EH (cell line): ENCODE measurements at places on chromosomes 1 and 21.

GRCh38 chr1:14538335-14538734 lies 60.1 kb upstream of the KAZN start:
- DNase-seq: no peak

GRCh38 chr1:60571811-60572210 lies 498.2 kb upstream of the C1orf87 start:
- peak; percentile 28 for DNase-seq

GRCh38 chr1:5393603-5394002 lies 598.6 kb downstream of the NPHP4 start:
- DNase-seq: no peak

DNA sequence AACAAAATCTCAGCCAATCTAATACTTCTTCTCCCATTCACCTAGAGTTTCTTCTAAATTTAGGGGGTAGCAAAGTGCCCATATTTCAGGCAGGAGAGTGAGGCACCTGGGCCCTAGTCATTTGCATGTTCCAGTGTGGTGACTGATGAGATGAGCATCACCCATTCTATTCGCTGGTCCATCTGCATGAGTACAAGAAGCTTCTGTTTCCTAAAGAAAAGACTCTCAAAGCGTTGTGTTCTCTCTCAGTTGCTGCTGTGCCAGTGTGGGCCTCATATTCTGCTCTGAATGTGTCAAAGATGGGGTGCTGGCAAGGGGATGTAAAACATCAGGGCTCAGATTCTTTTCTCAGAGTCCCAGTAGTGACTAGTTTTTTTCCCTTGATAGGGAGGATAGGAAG lies 16.1 kb upstream of the DPYD start:
- DNase-seq: no peak

- DNase-seq: no peak
These were observed 41.1 kb downstream of the CACHD1 start for GRCh38 chr1:64511044-64511443.

DNA sequence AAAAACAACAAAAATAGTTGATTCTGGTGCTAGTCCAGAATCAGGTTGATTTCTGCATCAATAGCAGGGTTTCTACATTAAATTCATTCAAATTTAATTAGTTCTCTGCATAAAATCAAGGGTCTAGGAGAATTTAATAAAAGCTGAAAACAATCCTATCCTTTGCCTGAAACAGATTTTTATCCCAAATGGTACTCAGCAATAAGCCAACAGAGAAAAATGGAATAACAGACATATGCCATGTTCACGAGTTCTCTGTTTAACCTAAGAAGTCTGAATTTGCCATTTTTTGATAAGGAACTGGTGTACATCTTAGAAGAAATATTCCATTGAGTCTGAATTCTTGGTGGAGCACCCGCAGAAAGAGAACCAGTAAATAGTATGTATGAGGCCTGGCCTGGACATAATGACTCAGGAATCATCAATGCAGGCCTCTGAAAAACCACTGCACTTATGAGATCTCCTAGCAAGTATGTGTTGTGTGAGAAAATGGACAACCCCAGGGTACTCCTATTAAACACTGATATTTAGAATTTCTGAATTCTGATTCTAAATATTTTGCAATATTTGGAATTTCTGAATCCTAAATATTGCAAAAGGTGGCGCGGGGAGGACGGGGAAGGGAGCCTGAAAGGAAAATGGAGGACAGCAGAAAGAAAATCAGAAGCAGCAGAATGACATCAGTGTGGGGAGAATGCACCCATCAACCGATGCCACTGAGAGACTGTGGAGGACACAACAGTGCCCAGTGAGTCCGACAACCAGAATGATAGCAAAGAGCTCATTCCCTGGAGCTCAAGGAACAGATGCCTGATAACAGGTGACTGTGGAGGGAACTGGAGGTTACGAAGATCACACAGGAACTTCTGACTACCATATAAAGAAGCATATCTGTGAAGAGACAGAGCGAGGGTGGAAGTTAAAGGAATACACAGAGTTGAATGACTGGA lies 97.6 kb downstream of the APP start:
- peak; percentile 83 for DNase-seq

DNA sequence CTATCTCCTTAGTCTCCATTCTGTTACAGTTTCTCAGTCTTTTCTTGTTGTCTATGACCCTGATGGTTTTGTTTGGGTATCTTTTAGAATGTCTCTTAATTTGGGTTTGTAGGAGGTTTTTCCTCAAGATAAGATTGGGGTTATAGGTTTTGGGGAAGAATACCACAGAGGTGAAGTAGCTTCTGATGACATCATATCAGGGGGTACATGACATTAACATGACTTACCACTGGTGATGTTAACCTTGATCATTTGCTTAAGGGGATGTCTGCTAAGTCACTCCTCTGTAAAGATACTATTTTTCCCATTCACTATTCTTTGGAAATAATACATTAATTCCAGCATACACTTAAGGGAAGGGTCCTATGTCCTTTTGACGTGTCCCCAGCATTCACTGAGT lies 11.9 kb downstream of the RAVER2 start:
- DNase-seq: no peak

DNA sequence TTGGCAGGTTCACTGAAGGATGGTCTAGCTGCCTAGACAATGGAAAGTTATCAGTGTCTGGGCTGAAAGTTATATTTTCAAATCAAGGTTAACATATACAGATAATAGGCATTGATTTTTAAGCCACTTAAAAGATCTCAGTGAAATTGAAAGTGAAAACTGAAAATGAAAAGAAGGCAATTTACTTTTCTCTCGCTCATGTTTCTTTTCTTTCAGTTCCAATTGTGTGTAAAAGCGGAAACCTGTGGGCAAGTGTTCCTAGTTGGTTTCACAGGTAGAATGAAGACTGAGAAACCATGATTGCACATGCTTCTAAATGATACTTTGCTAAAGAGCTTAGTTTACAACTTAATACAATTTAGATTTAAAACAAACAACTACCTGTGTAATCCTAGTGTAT lies 383.7 kb downstream of the ZP4 start:
- DNase-seq: no peak

GRCh38 chr1:111285879-111286278 lies 4.8 kb upstream of the CHIA start:
- DNase-seq: no peak

GRCh38 chr1:76136894-76137293 lies 62.3 kb downstream of the ST6GALNAC3 start:
- no peak for DNase-seq

DNA sequence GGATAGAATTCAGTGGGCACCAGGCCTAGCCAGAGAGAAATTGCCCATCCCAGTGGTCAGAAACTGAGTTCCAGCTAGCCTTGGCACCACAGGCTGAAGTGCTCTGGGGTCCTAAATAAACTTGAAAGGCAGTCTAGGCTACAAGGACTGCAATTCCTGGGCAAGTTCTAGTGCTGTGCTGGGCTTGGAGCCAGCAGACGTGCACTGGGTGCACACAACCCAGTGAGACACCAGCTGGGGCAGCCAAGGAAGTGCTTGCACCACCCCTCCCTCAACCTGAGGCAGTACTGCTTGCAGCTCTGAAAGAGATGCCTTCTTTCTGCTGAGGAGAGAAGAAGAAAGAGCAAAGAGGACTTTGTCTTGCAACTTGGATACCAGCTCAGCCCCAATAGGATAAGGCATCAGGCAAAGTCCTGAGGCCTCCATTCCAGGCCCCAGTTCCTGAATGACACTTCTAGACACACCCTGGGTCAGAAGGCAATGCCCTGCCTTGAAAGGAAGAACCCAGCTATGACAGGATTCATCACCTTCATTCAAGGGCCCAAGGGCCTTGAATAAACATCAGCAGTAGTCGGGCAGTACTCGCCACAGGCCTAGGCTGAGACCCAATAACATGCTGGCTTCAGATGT lies 55.1 kb downstream of the OVGP1 start:
- no peak for DNase-seq

DNA sequence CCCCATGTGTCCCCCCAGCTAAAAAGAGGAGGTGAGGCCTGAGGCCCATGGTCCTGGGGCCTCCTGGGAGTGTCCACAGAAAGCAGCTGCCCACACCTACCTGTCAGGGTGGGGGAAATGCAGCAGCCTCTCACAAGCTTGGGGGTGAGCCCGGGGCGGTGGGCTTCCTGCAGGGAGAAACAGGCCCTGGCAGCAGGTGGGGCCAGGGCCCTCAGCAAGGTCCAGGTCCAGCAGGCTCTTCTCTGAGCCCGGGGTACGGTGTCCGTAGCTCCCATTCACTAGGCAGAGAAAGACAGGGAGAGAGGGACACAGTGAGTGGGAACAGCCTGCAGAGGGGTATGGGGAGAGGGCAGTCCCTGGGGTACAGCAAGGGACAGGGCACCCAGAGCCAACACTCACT lies 139.0 kb downstream of the GLIS1 start:
- no peak for DNase-seq

- no peak for DNase-seq
These were observed 296.3 kb downstream of the PRDM2 start for GRCh38 chr1:13996334-13996733.

DNA sequence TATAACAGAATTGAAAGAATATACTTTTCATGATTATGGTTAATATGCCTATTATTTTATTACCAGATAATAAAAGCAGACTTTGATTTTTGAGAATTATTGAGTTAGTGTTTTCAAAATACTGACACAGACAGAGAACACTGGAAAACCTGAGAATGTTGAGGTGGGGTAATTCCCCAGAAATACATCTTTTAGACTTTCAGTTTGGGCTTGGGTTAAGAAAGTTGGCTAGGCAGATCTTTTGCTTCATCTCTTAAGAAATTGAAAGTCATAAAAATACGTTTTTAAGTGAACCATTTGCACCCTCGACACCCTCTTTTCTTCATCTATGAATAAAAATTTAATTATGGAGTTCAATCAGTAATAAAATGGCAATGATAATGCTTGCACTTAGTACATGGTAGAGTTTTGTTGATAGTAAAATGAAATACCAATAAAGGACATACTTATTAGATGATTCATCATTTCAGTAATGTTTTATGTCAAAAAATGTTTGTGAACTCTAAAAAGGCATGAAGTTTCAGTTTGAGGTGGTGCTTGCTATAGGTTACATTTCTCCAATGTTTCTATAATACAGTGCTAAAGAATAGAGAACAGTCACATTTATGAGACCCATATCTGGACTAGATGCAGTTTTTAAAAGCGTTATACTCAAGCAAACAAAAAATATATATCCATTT lies 1.9 kb upstream of the SAMSN1 start:
- DNase-seq: no peak

DNA sequence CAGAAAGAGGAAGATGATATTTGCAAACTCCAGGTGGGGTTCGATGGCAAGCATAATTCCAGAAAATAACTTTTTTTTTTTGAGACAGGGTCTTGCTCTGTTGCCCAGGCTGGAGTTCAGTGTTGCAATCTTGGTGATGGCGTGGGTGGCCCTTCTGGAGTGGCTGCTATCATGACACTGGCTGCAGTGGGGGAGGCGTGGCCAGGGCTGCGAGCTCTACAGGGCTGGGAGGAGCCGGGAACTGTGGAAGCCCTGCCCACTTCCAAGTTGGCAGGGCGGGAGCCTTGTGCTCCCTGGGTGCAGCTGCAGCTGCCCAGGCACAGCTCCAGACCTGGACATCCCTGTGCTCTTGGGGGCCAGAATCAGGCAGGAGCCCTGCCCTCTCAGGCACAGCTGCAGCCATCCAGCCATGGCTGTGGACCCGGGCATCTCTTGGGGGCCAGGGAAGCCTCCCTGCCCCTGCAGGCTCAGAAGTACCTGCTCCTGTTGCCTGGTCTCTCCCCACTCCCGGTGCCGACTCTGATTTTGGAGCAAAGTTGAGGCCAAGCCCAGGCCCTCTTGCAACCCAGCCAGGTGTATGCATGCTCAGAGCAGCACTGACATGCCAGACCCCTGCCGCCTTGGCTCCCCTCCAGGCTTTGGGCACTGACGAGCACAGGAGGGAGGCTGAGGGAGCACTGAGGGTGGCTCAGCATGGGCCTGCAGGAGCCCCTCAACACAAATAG lies 7.2 kb upstream of the BCL10 start:
- peak; percentile 26 for DNase-seq

GRCh38 chr1:19563324-19564097 lies 78.2 kb upstream of the CAPZB start:
- peak; percentile 69 for DNase-seq

DNA sequence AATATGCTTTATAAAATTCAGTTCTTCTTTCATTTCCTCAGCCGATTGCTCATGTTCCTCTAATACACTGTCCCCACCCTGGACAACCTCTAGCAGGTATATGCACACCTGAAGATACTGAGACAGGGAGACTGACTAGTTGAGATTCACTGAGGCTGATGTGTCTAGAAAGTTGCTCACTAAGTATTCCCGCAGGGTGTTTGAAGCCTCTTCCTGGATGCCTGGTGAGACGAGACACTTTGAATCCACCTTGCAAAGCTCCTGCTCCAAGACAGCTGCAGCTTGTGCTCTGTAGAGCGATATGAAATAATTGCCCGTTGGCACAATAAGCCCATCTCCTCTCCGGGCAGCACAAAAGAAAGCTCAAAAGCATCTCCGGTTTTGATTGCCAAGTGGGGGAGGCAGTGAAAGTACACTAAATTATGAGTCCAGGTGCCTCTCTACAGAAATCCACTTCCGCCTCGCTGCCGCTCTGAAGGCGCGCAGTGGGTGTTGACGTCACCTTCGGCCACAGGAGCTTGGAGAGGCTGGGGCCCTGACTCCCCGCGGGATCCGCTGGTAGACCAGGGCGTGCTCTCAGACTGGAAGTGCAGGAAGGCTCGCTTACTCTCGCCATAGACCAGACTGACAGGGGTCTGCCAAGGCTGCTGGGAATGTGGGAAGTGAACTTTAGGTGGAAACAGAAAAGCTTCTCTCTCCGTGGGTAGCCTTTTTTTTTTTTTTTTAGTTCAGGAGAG lies 46.3 kb downstream of the GPA33 start:
- peak; percentile 21 for DNase-seq

- peak; percentile 70 for DNase-seq
These were observed 283.4 kb downstream of the ASTN1 start for GRCh38 chr1:176880955-176881595.

- DNase-seq: peak; percentile 35
These were observed 435.8 kb downstream of the MRPL39 start for GRCh38 chr21:25171438-25171837.

DNA sequence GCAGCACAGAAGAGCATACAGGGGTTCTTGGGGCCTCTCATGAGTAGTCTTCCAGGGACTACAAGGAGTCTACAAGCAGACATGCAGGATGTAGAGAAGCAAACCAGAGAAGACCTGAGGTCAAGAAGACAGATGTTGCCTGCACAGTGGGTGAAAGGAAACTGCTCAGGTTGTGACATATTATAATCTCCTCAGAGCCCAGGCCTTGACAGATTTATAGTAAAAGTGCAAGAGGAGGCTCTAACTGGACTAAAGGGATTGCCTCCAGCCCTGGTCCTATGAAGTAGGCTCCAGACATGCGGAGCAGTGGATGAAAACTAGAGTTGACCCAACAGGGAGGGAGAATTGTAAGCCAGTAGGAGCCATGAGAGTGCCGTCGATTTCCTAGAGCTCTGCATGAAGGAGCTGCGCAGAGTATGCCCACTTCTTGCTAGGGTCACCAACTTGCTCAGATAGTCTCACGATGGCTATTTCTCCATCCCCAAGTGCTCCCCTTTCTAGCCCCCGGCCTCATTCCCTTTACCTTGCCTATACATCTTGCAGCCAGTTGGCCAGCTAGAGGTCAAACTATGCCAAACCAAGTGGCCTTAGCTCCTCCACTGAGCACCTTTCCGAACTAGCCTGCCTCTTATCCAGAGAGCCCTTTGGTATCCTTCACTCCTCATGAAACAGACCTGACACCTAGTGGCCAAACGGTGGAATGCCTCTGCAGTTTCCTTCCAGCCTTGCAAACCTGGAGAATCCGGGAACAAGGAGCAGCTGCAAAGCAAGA lies 36.2 kb upstream of the IPO9 start:
- peak; percentile 88 for DNase-seq

GRCh38 chr1:33456502-33456886 lies 16.0 kb upstream of the ZSCAN20 start:
- DNase-seq: no peak

GRCh38 chr21:39518055-39518846 lies 66.5 kb downstream of the SH3BGR start:
- DNase-seq: peak; percentile 55
